Stimulated activated CD8-positive, alpha-beta memory T cell treated with anti-CD3 and anti-CD28 coated beads, Interleukin-15, amount 100 ng/mL, for 4 hours (primary cell): ENCODE measurements at places on chromosomes 5 and 9.

- DNase-seq = no peak
These were observed 24.9 kb downstream of the LMX1B start for GRCh38 chr9:126638571-126639132.

GRCh38 chr5:169939731-169940130 is 40.6 kb downstream of the INSYN2B start:
- DNase-seq = no peak

GRCh38 chr5:176166427-176166826 is 71.8 kb upstream of the SIMC1 start:
- no peak for DNase-seq

GRCh38 chr9:137370865-137371520 is 52.0 kb downstream of the EXD3 start:
- no peak for DNase-seq

DNA sequence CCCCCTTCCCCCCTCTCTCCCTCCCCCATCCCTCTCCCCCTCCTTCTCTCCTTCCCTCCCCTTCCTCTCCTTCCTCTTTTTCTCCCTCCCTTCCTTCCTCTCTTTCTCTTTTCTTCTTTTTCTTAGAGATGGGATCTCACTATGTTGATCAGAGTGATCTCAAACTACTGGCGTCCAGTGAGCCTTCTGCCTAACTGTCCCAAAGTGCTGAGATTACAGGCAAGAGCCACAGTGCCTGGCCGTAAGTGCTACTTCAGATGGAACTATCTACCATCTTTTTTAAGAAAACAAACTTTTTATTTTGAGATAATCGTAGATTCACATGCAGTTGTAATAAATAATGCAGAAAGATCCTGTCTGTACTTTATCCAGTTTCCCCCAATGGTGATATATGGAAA is 6.3 kb downstream of the RCL1 start:
- DNase-seq = no peak

DNA sequence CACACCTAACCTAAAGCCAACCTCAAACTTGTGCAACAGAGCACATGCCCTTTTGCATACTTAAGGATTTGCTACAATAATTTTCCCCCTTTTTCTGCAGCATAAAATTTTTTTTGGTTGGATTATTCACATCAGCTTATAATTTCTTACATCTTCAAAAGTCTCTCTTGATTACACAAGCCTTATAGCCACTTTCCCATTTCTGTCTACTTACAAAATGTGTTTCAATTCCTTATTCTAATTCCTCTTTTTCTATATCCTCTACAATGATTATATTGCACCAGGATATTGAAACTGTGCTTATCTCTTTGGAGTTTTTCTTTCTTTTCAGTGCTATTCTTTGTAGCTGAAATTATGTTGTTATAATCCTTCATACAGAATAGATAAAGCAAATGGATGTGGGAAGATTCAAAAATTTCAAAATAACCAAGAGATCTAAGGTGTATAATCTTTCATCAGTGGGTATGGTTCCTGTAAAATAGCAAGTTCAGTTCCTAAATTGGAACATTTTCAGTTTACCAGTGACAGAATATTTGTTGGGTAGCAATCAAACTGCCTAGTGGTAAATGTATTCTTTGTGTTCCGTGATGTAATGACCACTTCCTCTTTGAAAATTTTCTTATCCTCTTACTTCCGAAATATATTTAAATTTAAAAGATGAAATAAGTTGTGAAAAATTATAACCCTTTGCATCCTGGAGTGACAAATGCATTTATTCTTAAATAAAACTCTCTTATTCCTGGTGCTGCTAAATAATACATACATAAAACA is 386.8 kb upstream of the CHD1 start:
- no peak for DNase-seq
